Muscle of arm (tissue), 14 donors: ENCODE measurements at places on chromosomes 4 and X.

DNA sequence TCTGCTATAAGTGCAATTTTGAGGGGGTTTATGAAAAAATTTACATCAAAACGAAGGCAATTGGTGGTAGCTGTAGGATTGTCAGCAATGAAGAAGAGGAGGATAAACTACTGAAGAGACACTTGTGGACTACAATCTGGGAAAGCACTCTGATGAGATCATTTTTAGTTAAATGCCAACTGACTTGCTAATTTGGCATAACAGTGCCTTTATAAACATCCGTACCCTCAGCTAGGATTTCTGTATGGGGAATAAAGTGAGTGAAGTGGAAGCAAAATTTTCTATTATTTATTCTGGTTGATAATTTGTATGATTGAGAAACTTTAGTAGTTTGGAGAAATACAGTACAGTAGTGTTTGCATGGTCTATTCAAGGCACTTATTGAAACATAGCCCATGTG, 11.2 kb upstream of the GNRHR start:
- no peak for DNase-seq

DNA sequence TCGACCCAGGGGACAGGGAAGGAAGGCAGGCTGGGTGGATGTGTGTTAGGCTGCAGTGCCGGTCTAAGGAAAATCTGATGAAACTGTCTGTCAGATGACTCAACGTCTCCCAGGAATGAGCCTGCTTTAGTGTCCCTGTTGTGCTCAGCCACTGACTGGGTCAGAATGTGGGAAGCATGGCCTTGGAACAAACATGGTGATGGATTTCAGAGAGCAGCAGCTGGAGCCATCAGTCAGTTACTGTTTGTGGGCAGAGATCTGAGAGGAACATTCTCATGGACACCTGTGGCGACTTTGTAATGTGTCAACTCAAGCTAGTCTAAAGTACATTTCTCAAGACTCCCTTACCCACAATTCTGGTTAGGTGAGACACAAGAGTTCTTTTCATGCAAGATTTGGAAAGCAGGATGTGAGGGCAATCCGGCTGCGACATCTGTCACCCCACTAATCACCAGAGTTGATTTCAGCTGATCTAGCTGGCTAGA, 63.2 kb downstream of the ANAPC10 start:
- DNase-seq = no peak

GRCh38 chr4:158825433-158826036, 56.7 kb downstream of the FNIP2 start:
- DNase-seq = no peak

- no peak for DNase-seq
Observed at GRCh38 chrX:2497961-2498780, 2.6 kb downstream of the DHRSX start.

- peak; percentile 85 for DNase-seq
Observed at GRCh38 chr4:109433205-109434006, at the start of gene SEC24B. TSS of gene SEC24B (plus strand) at chr4:109433815. CDS start at chr4:109433870, 55 bp downstream.

DNA sequence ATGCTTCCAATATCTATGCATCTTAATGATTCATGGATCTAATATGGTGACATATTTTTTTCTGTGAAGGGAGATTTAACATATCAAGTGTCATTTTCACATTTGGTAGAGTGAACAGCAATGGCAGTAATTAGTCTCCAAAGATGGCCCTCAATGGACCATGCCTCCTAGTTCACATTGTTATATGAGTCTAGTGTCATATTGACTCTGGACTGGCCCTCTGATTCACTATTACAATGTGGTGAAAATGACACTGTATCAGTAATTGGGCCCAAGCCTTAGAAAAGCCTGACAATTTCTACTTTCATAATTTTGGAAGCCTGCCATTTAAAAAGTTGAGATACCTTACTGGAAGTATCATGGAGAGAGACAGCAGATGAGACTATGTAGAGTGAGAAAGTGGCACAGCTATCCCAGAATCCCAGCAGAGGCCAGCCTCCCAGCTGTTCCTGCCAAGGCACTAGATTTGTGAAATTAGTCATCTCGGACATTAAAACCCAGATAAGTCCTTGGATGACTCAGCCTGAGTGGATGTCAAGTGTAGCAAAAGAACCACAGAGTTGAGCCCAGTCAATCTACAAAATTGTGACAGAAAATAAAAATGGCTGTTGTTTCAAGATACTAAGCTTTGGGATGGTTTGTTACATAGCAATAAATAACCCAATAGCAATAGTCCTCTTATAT, 68.4 kb downstream of the ARHGEF38 start:
- no peak for DNase-seq
